ENCODE measurements at places on chromosomes 1 and 21.

- DNase-seq, result no peak
Measured at GRCh38 chr1:75257424-75257823, 123.2 kb downstream of the LHX8 start.

DNA sequence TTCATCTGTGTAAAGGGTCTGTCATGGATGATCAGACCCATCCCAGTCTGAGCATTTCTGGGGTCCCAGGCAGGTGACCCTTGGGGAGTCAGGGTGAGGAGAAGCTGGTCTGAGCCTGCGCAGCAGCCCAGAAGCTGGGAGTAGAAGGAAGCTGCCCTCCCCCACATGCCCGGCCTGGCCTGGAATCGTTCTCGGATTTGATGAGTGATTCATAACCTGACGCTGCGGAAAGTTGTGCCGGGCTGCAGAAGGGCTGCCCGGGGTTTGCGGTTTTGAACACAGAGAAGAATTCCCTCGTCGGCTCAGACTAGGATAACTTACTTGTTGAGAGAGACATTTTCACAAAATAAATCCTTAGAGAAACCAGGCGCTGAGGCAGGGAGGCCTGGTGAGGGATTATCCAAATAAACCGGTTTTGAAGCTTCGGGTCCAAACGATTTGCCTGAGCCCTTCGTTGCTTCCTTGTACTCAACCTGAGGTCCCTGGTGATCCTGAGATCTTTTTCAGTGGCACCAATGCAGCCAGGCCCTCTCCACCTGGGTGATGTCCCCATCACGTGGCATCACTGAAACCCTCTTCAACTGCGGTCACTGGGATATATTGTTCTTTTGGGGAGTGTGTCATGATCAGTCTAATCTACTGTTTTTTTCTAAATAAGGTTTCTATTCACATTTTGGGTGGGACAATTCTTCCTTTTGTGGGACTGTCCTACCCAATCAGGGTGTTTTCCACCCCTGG is 29.2 kb downstream of the EPHB2 start:
- no peak for DNase-seq

DNA sequence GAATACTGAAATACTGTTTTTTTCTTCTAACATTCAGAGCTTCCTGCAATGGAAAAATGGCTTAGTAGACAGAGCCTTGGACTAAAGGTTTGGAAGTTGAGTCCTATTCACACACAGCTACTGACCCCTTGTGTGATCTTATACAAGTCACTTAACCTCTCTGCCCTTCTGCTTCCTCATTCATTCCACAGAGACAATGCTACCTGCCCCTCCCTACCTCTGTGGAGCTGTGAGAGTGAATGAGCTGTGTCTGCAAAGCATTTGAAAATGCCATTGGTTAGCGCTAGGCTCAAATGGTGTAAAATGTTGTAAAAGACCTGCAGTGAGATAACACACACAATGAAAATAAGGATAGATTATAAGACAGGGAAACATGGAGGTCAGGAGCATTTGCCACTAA is 214.4 kb downstream of the BARHL2 start:
- no peak for DNase-seq

DNA sequence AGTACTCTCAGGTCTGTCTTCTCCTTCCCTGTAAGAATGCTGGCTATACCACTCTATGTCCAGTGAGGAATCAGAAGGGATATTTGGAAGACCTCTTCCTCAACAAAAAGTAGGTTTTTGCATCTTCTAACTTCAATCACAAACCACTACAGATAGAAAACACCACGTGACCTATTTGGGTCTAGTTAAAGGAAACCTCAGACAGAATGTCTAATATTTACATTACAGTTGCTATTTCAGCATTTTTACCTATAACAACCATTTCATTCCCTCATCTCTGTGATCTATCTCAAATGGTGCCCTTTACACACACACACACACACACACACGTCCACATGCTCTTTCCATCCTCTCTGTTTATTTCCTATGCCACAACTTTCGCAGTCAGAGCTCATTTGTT is 7.9 kb upstream of the ADORA3 start:
- no peak for DNase-seq

GRCh38 chr1:106926803-106927582 is 129.5 kb upstream of the PRMT6 start:
- no peak for DNase-seq

GRCh38 chr1:245016700-245017099 is 138.1 kb upstream of the KIF26B start:
- DNase-seq, result no peak

GRCh38 chr1:205976708-205977401 is 26.3 kb downstream of the RAB7B start:
- DNase-seq, result peak; percentile 89

- no peak for DNase-seq
Measured at GRCh38 chr1:113291777-113292602, 98.3 kb upstream of the MAGI3 start.

- DNase-seq, result no peak
Measured at GRCh38 chr1:179785031-179785431, 41.9 kb downstream of the FAM163A start.

DNA sequence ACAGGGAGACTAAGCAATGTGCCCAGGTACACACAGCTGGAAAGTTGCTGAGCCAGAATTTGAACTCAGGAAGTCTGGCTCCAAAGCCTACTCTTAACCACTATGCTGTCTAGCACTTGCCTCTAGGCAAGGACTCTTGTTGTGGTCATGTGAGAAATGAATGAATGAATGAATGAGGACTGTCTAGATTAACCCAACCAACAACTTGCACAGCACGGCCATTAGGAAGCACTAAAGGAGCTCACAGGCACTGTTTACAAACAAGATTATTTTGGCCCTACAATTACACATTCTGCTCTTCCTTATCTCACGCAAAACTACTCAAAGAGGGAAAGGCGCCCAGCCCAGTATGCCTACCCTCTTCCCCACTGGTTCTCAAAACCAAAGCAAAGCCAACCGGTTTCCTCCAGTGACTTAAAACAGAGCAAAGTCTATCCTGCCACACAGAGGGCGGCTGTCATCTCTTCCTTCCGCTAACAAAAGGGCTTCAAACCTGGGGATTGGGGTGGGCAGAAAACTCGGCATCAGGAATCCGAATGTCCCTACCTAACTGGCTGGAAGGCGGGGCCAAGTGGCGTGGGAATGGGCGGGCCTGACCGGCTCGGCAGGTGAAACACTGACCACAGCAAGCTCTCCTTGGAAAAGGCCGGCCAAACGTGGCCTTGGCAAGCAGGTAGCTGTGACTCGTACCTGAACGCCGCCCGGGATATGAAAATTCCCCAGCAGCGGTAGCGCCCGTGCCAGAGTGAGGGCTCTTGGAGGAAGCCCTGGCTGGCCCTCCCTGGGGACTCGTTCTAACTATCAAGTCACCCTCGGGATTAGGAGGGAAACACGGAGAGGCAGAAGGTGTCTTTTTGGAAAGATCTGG is 948 bp downstream of the STK40 start:
- DNase-seq, result peak; percentile 91

- no peak for DNase-seq
Measured at GRCh38 chr1:24868016-24868875, 61.8 kb downstream of the RUNX3 start.

DNA sequence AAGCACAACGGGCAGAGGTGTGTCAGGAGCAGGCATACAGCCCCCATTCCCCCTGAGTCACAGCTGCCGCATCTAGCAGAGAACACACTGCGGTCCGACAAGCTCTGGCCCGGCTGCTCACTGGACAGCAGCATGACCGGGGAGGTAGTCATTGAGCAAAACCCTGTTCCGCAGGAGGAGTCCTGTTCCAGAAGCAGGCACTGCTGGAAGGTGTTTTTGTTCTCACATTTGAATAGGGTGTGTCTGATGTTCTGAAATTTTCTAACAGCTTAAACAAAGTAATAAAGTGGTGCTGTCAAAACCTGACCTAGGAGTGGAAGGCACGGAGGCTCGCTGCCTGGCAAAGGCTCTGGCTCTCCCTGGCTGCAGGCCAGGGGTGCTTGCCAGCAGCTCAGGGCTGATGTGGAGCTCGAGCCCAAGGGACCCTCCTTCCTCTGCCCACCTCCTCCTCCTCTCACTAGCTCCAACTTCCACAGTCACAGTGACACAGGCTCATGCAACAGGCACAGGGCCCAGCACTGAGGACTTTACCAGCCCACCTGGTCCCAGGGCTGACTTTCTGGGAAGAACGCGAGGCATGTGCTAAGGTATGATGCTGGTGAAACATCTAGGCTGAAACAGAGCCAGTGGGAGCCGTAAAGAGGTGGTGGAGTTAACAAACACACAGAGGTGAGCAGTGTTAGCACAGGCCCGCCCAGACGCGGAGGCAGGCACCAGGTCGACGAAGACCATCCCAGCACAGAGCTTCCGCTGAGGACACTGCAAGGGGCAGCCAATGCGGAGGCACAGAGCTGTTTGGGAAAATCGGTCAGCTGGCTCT is 118.6 kb upstream of the IFFO2 start:
- no peak for DNase-seq

DNA sequence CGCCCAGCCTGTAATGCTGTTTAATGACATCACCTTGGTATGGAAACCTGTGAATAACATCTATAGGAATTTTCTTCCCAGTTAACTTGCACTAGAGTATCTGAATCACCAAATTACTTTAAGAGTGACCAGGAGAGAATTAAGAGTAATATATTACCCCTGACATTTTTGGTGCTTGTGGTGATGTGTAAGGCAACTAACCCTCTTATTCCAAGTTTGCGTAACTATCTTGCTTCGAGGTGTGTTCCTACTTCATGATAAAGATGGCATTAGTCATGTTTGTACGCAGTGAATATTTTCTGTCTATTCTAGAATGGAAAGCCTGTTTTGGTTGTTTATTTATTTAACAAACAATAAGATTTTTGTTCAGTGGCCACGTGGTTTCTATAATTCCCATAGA is 131.3 kb downstream of the ZP4 start:
- no peak for DNase-seq

GRCh38 chr1:10160173-10160572 is 50.2 kb upstream of the KIF1B start:
- DNase-seq, result no peak

GRCh38 chr1:212944229-212944901 is 6.0 kb upstream of the VASH2 start:
- no peak for DNase-seq

DNA sequence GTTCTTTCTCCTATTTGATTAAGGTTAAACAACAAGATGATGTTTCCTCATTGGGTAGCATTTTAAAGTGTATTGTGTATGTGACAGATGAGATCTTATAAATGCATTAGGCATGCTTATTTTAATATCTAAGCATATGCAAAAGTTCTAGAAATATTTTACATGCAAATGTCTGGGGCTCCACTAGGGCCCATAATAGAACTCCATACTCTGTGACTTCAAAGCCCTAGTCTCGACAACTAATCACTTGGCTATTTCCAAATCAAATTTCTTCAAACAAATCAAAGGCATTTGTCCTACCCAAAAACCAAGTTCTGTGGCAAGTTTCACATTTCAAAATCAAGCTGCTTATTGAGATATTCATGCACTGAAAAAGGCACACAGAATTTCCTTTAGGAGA is 385.6 kb upstream of the ST6GALNAC5 start:
- DNase-seq, result peak; percentile 94

DNA sequence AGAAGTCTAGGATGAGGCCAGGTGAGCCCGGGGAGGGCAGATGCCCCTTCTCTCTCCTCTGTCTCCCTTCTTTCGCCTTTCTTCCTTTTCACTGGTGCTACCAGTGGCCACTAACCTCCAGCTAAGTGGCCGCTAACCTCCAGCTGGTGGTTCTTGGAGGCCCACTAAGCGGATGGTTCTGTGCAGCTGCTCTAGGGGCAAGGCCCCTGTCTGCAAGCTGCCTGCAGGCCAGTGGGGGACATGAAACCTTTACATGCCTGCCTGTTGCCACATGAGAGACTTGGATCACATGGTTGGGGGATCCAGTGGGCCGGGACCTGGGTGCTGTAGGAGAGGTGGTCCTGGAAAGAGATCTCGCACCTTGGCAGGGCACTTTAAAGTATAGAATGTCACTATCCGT is 17.7 kb downstream of the IKBKE start:
- no peak for DNase-seq

DNA sequence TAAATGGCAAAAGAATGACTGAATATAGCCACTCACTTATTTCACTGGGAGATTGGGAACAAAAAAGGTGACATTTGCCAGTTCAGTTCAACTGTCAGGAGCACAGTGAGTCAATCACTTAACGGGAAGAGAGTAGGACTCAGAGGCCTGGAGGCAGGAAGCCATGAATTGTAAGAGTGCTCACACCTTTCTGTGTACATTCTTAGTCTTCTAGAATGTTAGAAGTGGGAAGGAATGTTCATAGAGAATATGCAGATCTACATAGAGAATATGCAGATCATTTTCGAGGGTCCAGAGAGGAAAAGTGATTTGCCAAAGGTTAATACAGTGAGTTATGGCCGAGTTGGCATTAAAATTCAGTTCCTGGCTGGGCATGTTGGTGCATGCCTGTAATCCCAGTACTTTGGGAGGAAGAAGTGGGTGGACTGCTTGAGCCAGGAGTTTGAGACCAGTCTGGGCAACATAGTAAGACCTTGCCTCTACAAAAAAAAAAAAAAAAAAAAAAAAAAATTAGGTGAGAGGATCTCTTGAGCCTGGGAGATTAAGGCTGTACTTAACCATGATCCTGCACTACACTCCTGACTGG is 8.3 kb downstream of the IL20 start:
- DNase-seq, result no peak

DNA sequence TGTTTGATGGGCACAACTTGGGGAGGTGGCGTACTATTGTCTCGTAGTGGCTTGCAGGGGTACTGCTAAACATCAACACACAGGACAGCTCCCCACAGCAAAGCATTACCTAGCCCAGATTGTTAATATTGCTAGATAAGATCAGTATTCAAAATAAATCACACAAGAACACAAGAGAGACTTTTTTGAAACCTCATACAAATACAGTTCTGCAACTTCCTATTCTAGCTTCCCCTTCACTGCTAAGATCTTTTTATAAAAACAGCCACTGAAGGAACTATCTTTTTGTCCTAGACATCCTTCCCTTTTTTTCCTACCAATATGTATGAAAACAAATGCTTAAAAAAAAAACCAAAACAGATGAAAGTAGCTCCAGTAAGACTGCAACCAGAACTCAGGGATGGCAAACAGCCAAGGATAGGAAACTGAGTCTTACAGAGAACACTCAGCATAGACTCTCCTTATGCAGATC is 137.8 kb upstream of the KRTAP19-8 start:
- no peak for DNase-seq

DNA sequence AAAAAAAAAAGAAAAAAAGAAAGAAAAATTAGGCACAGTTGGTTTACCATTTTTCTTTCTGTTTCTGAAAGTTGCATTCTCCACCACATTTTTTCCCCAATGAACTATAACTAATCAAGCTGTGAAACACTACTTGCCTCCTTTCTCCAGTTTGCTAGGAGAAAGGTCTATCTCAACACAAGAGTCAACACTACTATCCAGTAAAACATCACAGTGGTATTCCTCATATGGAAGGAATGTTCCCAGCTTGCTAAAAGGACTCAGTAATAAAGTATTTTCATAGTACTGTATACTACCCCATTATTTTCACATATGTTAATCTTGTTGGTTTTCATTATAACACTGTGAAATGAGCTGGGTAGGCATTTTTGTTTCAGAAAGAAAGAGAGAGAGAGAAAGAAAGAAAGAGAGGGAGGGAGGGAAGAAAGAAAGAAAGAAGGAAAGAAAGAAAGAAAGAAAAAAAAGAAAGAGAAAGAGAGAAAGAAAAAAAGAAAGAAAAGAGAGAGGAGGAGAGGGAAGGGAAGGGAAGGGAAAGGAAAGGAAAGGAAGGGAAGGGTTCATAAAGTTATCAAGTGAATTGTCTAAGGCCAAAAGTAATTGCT is 7.9 kb downstream of the PTGER3 start:
- no peak for DNase-seq
